ENCODE measurements at places on chromosomes 7 and 10.

- DNase-seq = no peak
These were observed 54.1 kb downstream of the HSPA12A start for GRCh38 chr10:116688241-116688711.

DNA sequence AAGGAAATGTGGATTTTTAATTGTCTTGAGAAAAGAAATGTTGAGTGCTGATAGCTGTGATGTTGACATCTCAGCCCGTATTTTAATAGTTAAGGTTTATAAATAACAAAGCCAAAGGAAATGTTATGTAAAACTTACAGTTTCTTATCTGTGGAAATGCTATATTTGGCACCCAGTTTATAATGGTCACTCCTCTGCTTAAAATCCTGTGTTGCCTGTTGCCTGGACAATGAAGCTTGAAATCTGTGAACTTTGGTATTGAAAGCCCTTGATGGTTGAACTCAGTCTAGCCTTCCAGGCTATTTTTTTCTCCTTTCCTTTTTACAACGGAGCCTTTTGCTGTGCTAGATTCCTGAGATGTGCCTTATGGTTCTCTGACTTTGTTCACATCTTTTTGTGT lies 46.5 kb downstream of the MCU start:
- no peak for DNase-seq

DNA sequence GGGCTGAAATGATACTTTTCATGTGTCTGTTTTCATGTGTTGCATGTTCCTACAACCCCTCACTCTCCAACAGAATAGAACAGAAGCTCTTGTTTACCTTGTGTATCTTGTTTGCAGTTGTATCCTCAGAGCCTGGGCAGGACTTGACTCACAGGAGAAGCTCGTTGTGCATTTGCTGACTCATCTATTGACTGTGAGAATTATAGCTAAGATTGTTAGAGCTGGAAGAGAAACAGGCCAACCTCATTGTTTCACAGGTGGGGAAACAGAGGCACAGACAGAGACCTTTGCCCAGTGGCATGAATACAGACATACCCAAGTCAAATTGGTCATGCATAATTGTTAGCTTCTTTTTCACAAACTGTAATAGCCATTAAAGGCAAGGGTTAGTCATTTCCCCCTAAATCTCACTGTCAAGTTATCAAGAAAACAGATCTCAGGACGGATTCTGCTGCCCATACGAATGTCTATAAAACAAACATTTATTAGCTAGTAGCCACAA lies 4.6 kb upstream of the TSPAN15 start:
- DNase-seq = no peak

GRCh38 chr7:6505685-6506559 lies 45.3 kb downstream of the GRID2IP start:
- no peak for DNase-seq

DNA sequence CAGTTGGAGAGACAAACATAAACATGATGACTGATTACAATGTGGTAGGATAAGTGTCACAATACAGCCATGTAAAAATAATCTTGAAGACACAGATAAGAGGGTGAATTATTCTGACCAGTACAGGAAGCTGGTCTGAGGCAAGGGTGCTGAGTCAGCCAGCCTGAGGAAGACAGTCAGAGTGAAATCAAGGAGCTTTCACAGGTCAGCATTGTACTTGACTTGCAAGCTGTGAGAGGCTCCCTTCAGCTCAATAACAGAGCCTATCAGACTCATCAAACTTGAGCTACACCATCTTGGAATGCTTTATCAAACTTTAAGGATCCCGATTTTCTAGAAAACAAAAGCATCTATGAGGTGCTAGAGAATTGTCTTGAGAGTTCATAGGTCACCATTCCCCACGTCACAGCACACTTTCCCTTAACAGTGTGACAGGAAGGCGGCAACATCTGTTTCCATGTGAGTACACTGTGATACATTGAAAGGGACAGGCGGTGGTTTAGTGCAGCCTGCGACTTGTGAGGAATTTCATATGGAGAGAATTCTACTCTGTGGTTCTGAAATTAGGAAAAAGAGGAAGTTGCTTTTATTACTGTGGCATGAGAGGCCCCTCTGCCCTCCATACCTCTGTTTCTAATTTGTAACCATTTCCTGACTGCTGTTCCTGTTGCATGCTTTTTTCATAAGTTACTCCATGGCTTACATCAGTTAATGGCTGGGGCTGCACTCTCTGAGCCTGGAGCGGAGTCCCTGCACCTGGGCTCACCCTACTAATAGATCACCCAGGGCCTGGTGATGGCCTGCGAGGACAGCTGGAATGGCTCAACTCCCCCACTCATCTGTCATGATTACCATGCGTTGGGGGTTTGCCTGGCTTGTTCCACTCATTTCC lies 417.1 kb downstream of the SUGCT start:
- DNase-seq = no peak

- peak; percentile 18 for DNase-seq
These were observed 683 bp downstream of the INSIG1 start for GRCh38 chr7:155298288-155298833.
